ENCODE measurements at places on chromosomes 3 and 15. TPM values are rescaled to one million over a fixed set of nuclear protein-coding genes. Genes with fewer than 3 reads are reported as not detected.
A peak's percentile ranks its signal among the peaks of the same experiment; 100 is the strongest.

The NPAP1 gene
- not detected for polyA plus RNA-seq

DNA sequence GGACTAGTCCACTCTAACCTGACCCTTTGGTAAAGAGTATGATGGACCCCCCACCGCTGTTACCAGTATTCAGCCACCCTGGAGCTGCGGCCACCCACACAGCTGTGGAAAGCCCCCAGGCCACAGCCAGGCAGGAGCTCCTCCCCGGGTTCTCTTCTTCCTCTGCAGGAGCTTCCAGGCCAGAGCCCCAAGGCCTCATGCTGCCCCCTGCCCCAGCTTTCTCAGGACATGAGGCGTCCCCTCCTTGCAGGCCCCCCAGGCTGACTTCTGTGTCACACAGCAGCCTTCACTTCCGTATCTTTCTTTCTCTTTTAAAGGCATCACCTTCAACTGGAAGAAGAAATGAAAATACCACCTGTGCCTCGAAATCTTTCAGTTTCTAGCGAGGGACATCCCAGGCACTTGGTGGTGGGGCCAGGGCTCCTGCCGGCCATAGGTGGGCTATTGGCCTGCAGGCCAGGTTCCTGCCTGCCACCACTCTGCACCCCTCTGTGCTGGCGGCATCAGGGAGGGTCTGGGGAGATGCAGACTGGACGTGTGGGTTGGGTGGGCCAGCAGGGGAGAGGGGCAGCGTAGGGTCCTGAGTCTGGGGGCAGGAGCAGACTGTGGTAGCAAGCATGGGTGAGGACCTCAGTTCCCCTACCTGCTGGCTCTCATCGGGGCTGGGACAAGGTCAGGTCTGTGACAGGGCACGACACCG lies 19.9 kb downstream of the KLF13 start:
- no peaks in the 10 kb centered on the region for H3K27me3 ChIP-seq
- H3K36me3 ChIP-seq = peaks cover 70% of the 10 kb centered on the region
- no peak overlapping the region for H3K4me3 ChIP-seq
- peak overlapping the region; percentile 94 for H3K27ac ChIP-seq
- H3K4me1 ChIP-seq = peaks cover 55% of the 10 kb centered on the region
- no peak for DNase-seq

DNA sequence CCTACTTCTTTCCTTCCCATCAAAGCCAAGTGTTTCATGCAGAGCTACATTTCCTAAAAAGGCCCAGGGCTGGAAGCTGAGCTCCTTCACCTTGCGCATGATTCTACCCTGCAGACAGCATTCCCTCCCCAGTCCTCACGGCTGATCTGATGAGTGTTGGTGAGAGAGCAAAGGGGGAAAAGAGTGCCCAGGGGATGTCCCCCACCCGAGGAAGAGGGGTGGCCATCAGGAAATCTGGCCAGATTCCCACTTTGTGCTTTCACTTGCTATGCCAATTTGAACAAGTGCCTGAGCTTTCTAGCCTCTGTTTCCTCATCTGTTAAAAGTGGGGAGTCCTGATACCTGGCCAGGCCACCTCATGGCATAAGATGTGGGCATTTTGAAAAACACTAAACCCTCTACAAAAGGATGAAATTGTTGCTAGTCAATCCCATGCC lies 231.0 kb upstream of the TLE3 start:
- H3K27me3 ChIP-seq = no peaks in the 10 kb centered on the region
- H3K27ac ChIP-seq = no peak overlapping the region
- H3K4me1 ChIP-seq = peaks cover 3% of the 10 kb centered on the region
- no peak for DNase-seq
- H3K4me3 ChIP-seq = no peak overlapping the region

- H3K27me3 ChIP-seq = no peaks in the 10 kb centered on the region
- no peak overlapping the region for H3K27ac ChIP-seq
- H3K4me1 ChIP-seq = no peaks in the 10 kb centered on the region
- H3K4me3 ChIP-seq = no peak overlapping the region
Measured at GRCh38 chr3:18892756-18893155, 255.6 kb upstream of the KCNH8 start.

DNA sequence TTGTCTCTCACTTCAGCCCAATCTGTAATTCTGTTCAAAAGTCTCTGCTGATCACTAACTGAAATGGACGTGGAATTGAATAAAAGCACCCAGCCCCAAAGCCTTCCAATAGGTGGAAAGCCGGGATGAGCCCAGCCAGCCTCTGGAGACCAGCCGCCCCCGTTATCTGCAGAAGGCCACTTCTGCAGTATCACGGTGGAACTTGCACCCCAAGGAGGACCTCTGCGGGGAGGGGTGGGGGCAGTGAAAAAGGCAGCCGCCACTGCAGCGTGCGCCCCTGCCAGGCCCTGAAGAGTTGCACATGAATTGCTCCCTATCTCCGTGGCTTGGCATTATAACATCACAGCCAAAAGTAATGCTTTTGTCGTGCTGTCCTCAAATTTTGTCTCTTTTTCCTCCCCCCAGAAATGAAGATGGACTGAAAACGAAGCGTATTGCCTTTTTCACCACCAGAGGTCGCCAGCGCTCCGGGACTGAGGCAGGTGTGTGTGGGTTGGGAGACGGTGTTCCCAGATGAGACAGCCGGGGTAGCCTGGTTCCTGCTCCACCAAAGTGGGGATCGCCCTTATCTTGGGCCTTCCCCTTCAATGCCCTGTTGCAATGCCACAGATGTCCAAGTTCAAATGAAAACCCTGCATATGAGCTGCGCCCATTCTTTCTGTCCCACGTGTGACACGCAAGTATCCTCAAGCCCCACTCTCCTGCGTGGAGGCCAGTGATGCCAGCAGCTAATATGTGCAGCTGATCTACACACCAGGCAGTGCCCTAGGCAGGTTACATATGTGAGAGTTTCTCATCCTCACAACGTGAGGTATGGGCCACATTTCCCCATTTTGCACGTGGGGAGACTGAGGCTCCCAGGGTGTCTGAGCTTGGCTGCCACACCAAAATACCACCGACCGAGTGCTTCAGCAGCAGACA lies 96.0 kb downstream of the LRRK1 start:
- no peaks in the 10 kb centered on the region for H3K27me3 ChIP-seq
- H3K27ac ChIP-seq = no peak overlapping the region
- H3K4me3 ChIP-seq = no peak overlapping the region
- H3K36me3 ChIP-seq = peaks cover 12% of the 10 kb centered on the region
- no peaks in the 10 kb centered on the region for H3K4me1 ChIP-seq

DNA sequence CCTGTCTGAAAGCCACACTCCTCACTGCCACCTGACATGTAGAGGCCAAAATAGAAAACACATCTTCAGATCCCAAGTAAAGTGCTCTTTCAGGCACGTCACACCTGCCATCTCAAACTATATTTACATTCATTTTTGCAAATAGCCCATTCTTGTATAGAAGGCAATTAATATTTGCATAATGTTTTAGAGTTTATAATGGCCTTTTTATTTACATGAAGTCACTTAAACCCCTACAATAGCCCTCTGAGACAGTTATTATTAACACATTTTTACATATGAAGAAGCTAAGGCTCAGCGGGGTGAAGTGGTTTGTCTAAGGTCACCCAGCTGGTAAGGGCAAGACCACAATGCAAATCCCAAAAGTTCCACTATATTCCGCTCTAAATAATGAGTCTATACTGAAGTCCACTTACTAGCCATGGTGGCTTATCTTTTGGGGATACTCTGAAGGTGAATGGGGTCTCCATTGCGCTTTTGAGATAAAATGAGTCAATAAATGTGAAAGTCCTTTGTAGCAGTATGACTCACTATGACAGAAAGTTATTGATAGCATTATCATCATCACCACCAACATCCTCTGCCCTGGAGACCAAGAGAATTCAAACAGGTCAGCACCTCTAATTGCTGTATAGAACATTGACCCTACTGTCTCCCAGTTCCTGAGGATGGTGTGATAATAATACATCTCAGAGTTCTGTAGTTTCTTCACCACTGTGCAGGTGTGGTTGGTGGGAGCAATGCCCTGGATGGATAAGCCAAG lies 155.9 kb upstream of the BCL6 start:
- no peak for DNase-seq
- H3K4me1 ChIP-seq = peaks cover 4% of the 10 kb centered on the region
- H3K4me3 ChIP-seq = no peak overlapping the region
- H3K27ac ChIP-seq = no peak overlapping the region

GRCh38 chr3:193439423-193439822 lies 60.9 kb upstream of the ATP13A5 start:
- no peak overlapping the region for H3K27ac ChIP-seq
- DNase-seq = no peak
- no peaks in the 10 kb centered on the region for H3K4me1 ChIP-seq

- H3K27ac ChIP-seq = no peak overlapping the region
- H3K4me1 ChIP-seq = no peaks in the 10 kb centered on the region
- H3K36me3 ChIP-seq = no peaks in the 10 kb centered on the region
- H3K27me3 ChIP-seq = no peaks in the 10 kb centered on the region
Measured at GRCh38 chr3:129199366-129199765, 15.7 kb upstream of the CNBP start.

Measured in small intestine (tissue), 16 donors.